RKO (cell line): ENCODE measurements at places on chromosomes 12 and 14.

DNA sequence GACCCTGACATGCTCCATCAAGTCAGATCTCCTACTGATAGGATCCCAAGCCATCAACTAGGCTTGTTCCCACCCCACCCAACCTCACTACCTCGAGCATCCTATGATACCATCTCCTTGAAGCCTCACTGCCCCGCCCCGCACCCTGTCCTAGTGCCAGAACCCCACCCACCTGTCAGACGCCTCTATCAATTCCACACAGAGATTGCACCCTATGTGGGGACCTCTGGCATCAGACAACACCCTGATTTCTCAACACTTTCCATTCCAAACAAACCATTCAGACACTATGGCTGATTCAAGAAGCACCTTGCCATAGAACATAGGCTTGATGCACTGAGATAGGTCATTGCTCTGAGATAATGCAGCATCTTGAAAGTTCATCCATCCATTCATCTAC, 3.1 kb upstream of the GLTP start:
- DNase-seq: no peak

- peak; percentile 63 for DNase-seq
Measured at GRCh38 chr14:23056956-23057756, at the start of gene CDH24. CDH24 (minus strand) TSS chr14:23057520; CDS start chr14:23055733, 1,787 bp downstream.

GRCh38 chr14:65096323-65097089, 5.8 kb downstream of the MAX start:
- no peak for DNase-seq

- no peak for DNase-seq
Measured at GRCh38 chr14:57987596-57988300, 121.9 kb upstream of the SLC35F4 start.

DNA sequence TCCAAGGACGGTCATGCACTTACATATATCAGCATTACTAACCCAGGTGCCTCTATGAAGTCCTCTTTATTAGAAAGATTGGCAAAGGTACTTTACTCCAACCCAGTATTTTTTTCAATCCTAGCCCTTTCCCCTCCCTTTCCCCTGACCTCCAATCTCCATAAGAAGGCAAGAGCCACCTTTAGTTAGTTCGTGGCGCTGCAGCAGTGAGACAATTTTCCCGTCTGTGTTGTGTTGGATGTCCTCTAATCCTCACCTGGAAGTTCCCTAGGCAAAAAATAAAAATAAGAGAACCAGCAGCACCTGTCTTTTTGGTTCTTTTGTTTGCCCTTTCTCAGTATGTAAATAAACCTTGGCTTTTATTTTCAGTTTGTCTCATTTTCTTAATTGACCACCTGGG, 439.6 kb upstream of the LRFN5 start:
- DNase-seq: no peak

DNA sequence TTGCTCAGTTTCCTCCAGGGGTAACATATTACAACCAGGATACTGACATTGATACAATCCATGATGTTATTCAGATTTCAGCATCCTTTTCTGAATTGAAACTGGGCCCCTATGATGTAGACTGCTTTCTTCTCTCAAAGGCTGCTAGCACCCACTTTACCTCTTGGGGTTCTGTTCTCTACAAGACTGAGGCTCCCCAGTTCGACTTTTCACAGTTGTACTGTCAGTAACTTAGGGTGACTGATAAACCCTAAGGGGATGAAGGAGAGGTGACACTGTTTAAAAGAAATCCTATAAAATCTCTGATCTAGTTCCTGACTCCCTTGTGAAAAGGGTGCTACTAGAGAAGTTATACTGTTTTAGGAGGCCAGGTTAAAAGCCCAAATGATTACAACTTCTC, 818 bp downstream of the VPS33A start:
- DNase-seq: peak; percentile 54

- DNase-seq: peak; percentile 32
Measured at GRCh38 chr12:946631-947030, 2.9 kb downstream of the RAD52 start.

GRCh38 chr14:72513346-72513745, 380.6 kb downstream of the DPF3 start:
- no peak for DNase-seq

GRCh38 chr12:101490286-101490920, 15.3 kb downstream of the SPIC start:
- DNase-seq: peak; percentile 43

DNA sequence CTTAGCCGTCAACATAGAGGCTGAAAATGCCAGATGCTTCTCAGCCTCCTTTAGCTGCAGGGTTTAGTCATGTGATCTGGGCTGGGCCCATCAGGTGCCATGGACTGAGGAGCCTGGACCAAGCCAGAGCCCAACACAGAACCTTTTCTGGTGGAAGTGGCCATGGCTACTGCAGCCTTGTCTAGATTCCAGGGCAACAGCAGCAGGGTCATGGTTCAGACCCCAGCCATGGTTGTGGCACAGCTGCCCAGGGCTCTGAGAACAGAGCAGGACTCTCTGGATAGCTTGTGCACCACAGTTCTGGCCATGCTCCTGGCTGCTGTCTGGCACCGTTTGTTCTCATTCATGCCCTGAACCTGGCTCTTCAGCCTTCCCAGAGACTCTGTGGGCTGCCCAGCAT, 47.0 kb upstream of the PTGR2 start:
- DNase-seq: no peak

- DNase-seq: no peak
Measured at GRCh38 chr12:130646716-130647370, 69.3 kb downstream of the RIMBP2 start.

GRCh38 chr12:76927170-76927784, 48.5 kb upstream of the CSRP2 start:
- DNase-seq: peak; percentile 14

- no peak for DNase-seq
Measured at GRCh38 chr12:31867292-31867691, 91.9 kb upstream of the RESF1 start.

GRCh38 chr12:89162589-89163261, 189.6 kb downstream of the DUSP6 start:
- peak; percentile 95 for DNase-seq

DNA sequence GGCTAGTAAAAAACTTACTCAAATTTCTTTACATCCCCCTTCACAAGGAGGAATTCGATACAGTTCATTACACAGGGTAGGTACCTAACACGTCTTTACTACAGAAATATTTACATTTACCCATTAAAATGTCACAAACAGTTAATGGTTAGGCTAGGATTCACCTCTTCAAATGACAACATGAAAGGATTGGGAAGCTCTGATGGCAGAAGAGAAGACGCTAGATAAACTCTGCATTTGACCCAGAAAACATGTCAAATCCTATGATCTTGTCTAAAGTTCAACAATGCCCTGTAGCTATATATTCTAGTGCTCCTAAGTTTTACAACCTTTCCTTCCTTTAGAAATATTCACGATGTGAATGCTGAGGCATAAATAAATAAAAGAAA, 64.8 kb downstream of the DENND5B start:
- DNase-seq: no peak

DNA sequence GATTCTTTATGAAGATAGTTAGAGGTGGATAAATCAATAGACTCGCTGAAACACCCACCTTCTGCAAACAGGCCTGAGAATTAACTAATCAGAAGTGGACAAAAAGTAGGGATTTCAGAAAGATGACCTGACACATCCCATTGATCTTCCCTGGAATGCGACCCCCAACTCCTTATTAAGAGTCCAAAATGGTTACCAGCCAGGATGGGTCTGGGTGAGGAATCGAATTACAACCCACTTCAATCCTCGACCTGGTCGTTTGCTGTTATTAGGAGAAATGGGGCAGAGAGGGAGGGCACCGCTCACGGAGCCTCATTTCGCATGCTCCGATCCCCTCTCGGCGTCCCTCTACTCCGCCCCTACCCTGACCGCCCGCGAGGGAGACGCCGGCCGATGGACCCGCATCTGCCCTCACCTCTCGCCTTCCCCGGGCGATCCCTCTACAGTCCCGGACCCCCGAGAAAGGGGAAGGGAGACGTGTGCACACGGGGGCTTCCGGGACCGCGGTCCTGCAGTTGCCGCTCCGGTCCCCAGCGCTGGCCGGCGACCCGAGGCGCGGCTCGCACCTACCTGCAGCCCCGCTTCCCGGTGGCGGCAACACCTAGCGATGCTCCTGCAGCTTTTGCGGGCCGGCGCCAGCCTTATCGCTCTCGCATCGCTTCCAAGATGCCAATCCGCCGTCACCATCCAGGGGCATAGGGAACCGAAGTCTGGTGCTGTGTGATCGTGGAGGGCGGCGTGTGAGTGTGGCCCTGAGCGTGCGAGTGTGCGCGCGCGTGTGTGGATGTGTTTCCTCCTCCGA, 69.3 kb upstream of the USP15 start:
- no peak for DNase-seq

DNA sequence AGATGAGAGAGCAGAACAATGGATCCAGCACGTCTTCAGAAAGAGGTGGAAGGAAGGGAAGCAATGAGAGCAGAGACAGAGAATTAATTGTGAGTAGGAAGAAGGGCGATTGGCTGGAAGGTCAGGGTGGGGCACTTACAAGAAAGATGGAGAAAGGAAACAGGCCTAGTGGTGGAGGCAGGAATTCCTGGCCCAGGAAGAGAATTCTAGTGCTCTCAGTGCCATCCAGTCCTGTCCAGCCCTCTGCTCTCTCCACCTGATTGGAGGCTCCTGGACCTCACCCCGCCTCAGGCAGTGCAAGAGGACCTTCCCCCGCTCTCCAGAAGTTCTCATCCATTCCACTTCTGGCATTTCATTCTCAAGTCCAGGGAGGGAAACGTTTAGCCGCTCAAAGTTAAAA, 43.0 kb downstream of the NGB start:
- DNase-seq: no peak

GRCh38 chr14:65434216-65434850, 21.8 kb downstream of the FUT8 start:
- DNase-seq: no peak

DNA sequence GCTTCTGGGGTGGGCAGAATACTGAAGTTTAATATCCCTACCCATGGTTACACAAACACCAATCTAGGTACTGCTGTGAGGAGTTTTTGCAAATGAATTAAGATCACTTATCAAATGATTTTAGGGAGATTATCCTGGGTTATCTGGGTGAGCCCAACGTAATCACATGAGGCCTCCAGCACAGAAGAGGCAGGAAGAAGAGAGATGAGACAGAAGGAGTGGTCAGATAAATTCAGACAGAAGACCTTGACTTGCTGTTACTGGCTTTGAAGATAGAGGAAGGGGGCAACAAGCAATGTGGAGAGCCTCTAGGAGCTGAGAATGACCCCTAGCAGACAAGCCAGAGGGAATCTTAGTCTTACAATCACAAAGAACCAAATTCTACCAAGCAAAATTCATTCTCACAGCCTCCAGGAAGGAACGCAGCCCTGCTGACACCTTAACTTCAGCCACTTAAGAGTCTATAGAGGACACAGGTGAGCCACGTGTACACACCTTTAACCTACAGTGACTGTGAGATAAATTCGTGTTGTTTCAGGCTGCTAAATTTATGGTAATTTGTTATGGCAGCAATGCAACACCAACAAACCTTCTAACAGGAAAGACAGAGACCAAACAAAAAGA, 49.4 kb downstream of the FERMT2 start:
- no peak for DNase-seq

- DNase-seq: peak; percentile 66
Measured at GRCh38 chr12:71551529-71551928, 111.9 kb downstream of the LGR5 start.

- no peak for DNase-seq
Measured at GRCh38 chr12:124852911-124853427, 10.7 kb downstream of the SCARB1 start.

- no peak for DNase-seq
Measured at GRCh38 chr14:57244106-57244505, 24.6 kb downstream of the EXOC5 start.

GRCh38 chr14:102235275-102235897, 69.6 kb downstream of the MOK start:
- DNase-seq: peak; percentile 13

DNA sequence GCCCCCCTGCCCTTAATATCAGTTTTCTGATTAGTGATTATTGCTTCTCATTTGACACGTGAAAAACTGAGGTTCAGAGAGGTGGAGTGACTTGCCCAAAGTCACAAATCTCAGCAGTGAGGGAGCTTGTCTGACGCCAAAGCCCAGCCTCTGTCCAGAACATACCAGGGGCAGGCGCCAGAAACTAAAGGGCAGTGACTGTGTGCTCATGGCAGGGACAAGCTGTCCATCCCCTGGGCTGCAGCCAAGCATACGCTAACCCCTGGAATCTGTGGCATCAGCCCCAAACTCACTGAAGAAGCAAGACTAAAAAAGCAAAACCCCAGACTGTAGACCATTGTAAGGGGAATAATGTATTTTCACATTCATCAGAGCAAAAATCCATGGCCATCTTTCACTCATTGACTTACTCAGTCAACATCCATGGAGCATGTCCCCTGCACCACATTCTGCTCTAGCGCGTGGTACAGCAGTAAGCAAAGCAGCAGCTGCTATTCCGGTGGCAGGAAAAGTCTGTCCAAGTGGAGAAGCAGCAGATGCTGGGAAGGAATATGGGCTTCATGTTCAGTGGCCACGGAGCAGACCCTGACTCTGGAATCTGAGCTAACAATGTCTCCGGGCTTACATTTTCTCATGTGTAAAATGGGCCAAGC, 1.5 kb upstream of the SERPINA4 start:
- DNase-seq: no peak

GRCh38 chr12:96020314-96021003, 14.9 kb downstream of the LTA4H start:
- no peak for DNase-seq

DNA sequence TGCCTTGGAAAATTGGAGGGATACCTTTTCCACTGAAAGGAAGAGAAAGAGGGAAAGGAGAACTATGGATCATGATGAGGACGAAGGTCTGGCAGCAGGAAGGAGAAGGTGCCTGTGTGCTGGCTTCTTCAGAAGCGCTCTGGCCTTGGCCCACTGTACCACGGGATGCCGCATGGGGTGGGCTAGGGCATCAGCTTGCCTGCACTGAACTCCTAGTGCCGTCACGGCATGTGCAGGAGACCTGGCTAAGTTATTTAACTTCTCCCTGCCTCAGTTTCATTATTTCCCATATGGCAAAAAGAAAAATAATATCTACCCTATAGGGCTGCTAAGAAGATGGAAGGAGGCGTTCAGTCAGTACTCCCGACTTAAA, 28.1 kb downstream of the FBXO21 start:
- no peak for DNase-seq

DNA sequence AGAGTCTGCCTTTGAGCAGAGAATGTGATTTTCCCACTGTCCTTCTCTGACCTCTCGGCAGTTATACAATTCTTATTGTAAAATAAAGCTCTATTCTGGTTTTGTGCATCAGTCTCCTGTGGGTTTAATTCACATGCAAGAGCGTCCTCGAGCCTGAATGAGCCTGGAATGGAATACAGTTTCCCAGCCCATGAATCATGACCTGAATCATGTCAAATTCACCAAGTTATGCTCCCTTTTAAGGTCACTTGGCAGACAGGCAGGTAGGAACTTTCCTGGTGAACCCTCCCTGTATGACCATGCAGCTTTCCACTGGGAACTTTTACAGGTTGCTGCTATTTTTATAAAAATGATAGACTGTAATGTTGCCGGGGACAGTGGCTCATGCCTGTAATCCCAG, 41.7 kb downstream of the BICD1 start:
- DNase-seq: no peak

- DNase-seq: no peak
Measured at GRCh38 chr12:123280971-123281370, 9.3 kb upstream of the CDK2AP1 start.

GRCh38 chr12:104057771-104058197, 6.5 kb upstream of the HCFC2 start:
- DNase-seq: peak; percentile 46
